A549 treated with DMSO at 1 μM for 4 hours (cell line): ENCODE measurements at places on chromosomes 5 and 9. TPM values are rescaled to one million over a fixed set of nuclear protein-coding genes. Genes with fewer than 3 reads are reported as not detected.

C8G gene
- total RNA-seq = 0.71 to 1.5 TPM (median 1.1 TPM) in 5 replicates

FRMD3 gene
- 1.5 to 2.7 TPM (median 2.1 TPM) in 5 replicates for total RNA-seq

PPIC gene
- 13.1 to 16.4 TPM (median 15.6 TPM) in 5 replicates for total RNA-seq

CLIC3 gene
- total RNA-seq = 2.2 to 2.7 TPM (median 2.6 TPM) in 5 replicates

DCTN4 gene
- total RNA-seq = 18.4 to 21.8 TPM (median 20.2 TPM) in 5 replicates

RPL12 gene
- total RNA-seq = 2,625 to 2,922 TPM (median 2,778 TPM) in 5 replicates

PDLIM4 gene
- 0.08 to 0.50 TPM (median 0.19 TPM) in 4 of 5 replicates, not detected in the other for total RNA-seq

PHF24 gene
- total RNA-seq = 0.07 to 0.18 TPM (median 0.17 TPM) in 5 replicates

CDC14B gene
- total RNA-seq = 9.0 to 13.0 TPM (median 11.1 TPM) in 5 replicates

IFNA21 gene
- total RNA-seq = not detected in 5 replicates

KIF2A gene
- total RNA-seq = 31.7 to 45.9 TPM (median 43.1 TPM) in 5 replicates

TARS1 gene
- total RNA-seq = 140 to 186 TPM (median 161 TPM) in 5 replicates

IRX4 gene
- total RNA-seq = 0.23 to 1.1 TPM (median 0.40 TPM) in 5 replicates

SLC25A48 gene
- 0.09 to 0.21 TPM (median 0.17 TPM) in 3 of 5 replicates, not detected in the others for total RNA-seq

PTGES2 gene
- 77.0 to 110 TPM (median 89.7 TPM) in 5 replicates for total RNA-seq

SOX30 gene
- 0.03 to 0.05 TPM in 2 of 5 replicates, not detected in the others for total RNA-seq

RRAGA gene
- total RNA-seq = 97.0 to 127 TPM (median 123 TPM) in 5 replicates

MOB3B gene
- total RNA-seq = 6.9 to 9.4 TPM (median 7.9 TPM) in 5 replicates

FAM221B gene
- total RNA-seq = not detected in 5 replicates

BTNL3 gene
- total RNA-seq = not detected in 5 replicates

OTULINL gene
- 4.4 to 6.1 TPM (median 5.6 TPM) in 5 replicates for total RNA-seq
